ENCODE measurements at places on chromosomes 2 and 18.
A peak's percentile ranks its signal among the peaks of the same experiment; 100 is the strongest.

DNA sequence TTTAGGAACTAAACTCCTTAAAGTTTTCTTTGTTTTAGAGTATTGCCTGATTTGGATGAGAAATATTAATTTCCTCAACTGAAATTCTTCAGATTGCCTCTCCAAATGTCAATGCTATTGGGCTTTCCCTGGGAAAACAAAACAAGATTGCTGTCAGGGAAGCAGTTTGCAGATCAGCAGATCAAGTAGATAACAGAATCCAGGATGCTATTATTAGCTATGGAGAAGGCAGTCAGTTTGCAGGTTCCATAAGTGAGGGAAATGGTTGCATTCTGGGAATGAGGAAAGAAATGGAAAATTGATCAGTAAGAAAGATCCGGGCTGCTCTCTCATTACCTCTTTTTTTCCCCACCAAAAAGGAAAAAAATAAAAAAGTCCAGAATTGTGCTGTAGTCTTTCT is 11.0 kb downstream of the LINC00305 start:
- no peak for DNase-seq

DNA sequence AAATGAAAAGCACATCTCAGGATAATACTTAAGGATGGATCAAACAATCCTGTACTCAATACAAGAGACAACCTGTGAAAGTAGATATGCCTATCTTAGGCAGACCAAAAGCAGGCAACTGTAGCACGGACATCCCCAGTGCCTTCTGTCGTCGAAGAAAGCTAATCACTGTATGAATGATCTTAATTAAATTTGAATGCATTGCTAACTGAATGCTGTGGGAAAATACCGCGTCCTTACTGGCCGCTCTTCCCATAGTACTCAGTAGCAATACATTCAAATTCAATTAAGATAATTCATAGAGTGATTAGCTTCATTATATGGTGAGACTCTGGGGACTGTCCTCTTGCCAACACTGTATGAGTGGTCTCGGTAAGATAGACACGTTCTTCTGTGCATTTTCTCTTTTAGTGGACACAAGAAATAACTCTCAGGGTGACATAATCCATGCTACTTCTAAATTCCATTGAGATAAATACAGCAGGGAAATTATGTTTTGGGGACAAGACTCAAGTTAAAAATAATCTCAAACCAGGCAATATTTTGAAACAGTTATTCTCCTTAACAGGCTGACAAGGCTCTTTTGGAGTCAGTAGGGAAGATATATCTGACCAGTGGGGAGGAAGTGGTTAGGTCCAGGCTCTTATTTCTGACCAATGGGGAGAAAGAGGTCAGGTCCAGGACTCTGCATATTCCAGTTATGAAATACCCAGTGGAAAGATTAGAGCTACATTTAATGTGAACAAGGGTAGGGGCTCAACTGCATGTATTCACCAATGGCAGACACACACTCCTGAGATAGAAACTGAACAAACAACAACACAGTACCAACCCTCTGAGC is 97.3 kb downstream of the DOCK10 start:
- no peak for DNase-seq

GRCh38 chr2:231423176-231423575 is 27.7 kb downstream of the B3GNT7 start:
- no peak for DNase-seq

GRCh38 chr18:33116376-33116775 is 324.1 kb downstream of the CCDC178 start:
- DNase-seq, result no peak

GRCh38 chr2:179440642-179441251 is 176.1 kb upstream of the SESTD1 start:
- DNase-seq, result no peak

- DNase-seq, result no peak
Measured at GRCh38 chr18:25921677-25922421, 168.6 kb downstream of the SS18 start.

DNA sequence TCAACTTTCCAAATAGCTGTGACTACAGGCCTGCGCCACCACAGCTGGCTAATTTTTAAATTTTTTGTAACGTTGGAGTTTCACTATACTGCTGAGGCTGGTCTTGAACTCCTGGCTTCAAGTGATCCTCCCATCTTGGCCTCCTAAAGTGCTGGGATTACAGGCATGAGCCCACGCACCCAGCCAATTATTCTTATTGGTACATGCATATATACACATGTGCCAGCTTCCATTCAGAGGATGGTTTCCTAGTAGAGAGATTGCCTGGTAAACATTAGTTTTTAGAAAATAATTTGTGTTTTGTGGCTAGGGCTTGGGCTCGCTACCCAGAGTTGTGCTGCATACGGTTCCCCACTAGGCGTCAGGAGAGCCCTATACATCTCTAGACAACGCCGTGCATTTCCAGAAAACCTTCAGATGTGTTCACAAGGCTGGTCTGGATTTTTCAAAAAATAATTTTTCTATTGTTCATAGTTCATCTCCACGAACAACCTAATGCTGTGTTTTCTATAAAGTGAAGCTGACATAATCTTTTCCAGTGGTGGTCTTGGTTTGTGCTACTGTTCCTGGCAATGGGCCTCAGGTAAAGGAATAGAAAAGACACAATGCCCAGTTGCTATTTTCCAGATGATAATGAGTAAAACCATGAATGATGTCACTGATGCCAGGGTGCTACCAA is 14.6 kb upstream of the AFG3L2 start:
- DNase-seq, result no peak

- DNase-seq, result peak; percentile 61
Measured at GRCh38 chr2:85437488-85438200, 19.1 kb downstream of the SH2D6 start.

DNA sequence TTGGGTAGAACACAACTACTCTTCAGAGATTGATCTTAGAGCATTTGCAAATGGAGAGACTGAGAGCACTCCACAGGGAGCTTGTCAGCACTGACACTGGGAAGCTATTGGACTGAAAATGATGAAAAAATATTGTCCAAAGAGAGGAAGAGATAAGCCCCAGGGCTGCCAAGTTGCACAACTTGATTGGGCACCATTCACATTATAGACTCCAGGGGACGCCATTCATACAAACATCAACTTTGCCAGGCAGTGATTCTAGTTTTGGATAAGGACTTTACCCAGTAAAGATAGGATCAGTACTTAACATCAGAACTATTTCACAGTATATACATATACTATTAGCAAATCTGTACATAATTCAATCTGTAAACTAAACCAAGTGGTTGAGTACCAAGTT is 79.6 kb upstream of the MYCN start:
- no peak for DNase-seq

GRCh38 chr2:3610881-3611505 is 16.1 kb downstream of the COLEC11 start:
- no peak for DNase-seq

GRCh38 chr18:35797948-35798347 is 174.5 kb upstream of the RMP24 start:
- no peak for DNase-seq

GRCh38 chr2:151937966-151938365 is 109.7 kb upstream of the ARL5A start:
- DNase-seq, result no peak

DNA sequence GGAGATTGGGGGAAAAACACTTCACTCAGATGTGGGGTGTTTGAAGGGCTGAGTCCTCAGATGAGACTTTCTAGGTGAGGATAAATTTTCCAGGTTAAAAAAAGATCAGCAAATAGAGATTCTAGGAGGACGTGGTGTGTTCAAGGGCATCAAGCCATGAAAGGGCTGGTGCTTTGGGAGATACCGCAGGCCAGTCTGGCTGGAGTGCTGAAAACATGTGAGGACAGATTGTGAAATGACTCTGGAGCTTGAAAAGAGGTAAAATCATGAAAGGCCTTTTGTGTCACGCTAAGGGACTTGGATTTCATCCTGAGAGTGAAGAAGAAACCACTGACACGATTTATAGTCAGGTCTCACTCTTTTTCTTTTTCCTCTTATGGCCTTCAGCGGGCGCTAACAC is 320.5 kb downstream of the DPP10 start:
- no peak for DNase-seq

- DNase-seq, result no peak
Measured at GRCh38 chr2:88868861-88869260, 177.4 kb downstream of the RPIA start.

DNA sequence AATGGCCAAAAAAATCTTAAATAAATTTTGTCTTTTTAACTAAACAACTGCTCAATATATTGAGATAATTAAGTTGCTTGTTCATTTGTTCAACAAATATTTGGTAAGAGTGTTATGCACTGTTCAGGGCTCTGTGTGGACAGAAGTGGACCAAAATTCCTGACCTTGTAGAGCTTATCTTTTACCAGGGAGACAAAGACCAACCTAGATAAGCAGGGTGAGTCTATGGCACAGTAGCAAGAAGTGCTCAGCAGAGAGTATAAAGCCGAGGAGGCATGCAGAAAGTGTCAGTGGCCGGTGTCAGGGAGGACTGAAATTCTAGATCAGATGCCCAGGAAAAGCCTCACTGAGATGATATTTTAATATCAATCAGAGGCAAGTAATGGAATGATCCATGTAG is 2.6 kb downstream of the RAB27B start:
- no peak for DNase-seq

DNA sequence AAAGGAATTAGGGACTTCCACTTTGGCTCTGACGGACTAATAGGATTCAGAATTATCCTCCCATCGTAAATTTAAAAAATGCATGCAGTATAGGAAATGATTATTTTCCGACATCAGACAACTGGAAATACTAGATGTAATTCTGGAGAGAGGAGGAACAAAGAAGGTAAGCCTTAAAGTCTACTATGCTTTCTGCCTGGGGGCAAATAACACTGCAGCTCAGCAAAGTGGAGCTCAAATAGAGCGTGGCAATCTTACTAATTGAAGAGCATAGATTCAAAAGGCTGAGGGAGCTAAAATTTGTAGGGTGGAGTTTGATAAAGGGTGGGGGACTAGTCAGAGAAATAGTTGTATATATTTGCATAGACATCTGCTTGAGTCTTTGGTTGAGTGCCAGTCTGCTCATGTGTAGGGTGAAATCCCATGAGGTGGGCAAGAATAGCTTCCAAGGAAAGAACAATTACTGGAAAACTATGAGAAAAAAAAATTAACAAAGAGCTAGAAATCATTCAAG is 23.8 kb downstream of the COPS8 start:
- DNase-seq, result no peak

DNA sequence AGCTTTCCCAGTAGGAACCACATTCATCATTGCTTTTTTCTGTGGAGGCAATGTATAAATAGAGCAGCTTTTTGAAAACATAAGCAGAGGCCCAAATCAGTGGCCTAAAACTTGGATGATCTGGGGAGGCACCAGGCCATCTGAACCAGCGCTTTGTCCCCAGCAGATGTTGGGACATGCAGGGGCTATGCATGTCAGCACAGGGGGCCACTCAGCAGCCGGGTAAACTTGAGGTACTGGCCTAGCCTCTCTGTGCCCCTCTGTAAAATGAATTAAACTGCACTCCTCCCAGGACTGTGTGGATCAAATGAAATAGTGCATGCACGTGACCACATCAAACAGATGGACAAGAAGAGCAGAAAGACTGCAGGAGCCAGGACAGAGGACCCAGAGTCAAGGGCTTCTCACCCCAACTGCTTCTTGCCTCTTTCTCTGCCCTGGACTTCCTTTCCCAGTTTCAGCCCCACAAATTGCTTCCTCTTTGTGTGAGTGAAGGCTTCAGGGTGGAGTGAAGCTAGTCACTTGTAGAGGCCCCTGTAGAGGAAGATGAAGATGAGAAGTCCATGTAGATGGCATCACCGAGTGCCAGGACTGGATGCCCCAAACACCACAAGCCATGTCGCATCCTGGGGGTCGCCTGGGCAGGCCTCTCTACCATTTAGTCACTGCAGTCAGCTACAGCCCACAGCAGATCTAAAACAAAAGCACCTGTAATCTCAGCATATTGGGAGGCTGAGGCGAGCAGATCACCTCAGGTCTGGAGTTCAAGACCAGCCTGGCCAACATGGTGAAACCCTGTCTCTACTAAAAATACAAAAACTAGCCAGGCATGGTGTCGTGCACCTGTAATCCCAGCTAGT is 53.2 kb downstream of the IMPA2 start:
- no peak for DNase-seq

- DNase-seq, result no peak
Measured at GRCh38 chr2:238445409-238446190, 18.9 kb downstream of the ASB1 start.

GRCh38 chr2:209351636-209352035 is 72.2 kb upstream of the MAP2 start:
- no peak for DNase-seq

- DNase-seq, result no peak
Measured at GRCh38 chr18:7332452-7332851, 101.6 kb downstream of the LRRC30 start.

DNA sequence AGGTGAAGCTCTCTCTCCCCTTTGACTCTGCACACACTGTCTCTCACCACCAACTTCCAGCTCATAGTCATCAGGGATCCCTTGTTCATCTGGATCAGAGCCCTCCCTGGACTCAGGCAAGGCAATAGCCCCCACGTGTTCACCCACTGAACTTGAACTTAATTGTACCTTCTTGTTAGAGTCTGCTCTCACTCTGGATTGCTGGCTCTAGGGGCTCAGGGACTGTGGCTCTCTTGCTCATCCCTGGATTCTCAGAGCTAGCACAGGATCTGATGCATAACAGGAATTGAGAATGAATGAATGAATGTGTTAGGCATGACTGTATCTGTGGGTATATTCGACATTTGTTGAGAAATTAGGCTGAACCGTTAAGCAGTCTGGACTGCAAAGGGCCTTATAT is 16.7 kb upstream of the ASAP2 start:
- DNase-seq, result no peak

GRCh38 chr18:58578835-58579560 is 49.9 kb downstream of the ALPK2 start:
- DNase-seq, result no peak

DNA sequence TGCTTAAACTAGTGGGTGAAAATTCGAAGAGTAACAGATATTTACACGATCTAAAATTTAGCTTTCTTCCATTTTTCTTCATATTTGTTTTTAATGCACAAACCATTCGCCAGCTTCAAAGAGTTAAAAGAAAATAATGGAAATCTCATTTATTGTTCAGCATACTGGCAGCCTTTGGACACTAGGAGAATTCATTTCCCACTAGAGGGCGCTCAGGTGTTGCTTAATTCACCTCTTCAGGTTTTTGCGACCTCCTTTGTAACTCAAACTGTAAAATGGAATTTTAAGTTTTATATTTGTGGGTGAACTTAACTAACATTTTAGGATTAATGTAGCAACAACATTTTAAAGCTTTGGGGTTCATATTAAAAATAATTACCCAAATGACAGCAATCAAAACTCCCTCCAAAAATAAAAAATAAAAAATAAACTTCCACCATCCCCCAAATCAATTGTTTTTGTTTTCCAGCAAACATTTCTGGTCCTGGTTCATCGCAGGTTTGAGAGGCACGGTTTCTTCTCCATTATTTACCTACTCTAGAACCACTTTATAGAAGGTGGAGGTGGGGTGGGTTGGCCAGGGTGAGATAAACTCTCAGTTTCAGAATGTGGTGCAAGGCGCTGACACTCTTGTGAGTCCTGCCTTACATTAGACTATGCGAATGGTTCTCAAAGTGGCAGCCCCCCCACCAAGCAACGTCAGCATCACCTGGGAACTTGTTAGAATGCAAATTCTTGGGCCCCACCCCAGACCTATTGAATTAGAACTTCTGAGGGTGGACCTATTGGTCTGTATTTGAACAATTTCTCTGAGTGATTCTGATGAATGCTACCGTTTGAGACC is 24.7 kb upstream of the PNPT1 start:
- DNase-seq, result peak; percentile 23

Measured in stimulated activated CD4-positive, alpha-beta T cell treated with anti-CD3 and anti-CD28 coated beads, Interleukin-12 subunit alpha, Interleukin-12 subunit beta, amount 100 ng/mL, for 24 hours (primary cell).